ENCODE measurements at places on chromosomes 3 and 15.
A peak's percentile ranks its signal among the peaks of the same experiment; 100 is the strongest.

- DNase-seq, result no peak
These were observed 8.1 kb downstream of the KLF15 start for GRCh38 chr3:126349071-126349470.

DNA sequence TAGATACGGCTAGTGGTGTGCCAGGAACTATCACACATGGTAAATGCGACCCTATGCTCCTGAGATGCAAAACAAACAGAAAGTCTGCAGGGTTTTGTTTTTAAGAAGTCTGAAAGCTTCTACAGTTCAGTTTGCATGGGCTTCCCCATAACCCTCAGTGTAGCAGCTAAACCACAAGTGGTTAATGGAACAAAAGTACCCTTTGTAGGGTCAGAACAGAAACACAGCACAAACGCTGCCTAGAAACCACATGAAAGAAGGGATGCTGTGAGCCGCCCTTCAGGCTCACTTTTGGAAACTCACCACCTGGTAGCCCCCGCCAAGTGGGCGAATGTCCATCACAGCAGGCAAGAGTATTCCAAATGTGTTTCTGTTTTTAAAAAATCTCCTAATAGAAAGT, 46.2 kb downstream of the CTDSPL start:
- peak; percentile 41 for DNase-seq

GRCh38 chr3:76352511-76353284, 567.3 kb upstream of the ZNF717 start:
- DNase-seq, result no peak

GRCh38 chr15:63600001-63600615, 2.9 kb downstream of the FBXL22 start:
- no peak for DNase-seq

GRCh38 chr3:9809239-9809614, 835 bp upstream of the TTLL3 start:
- DNase-seq, result no peak

GRCh38 chr3:72810659-72811434, 37.4 kb downstream of the SHQ1 start:
- DNase-seq, result no peak

GRCh38 chr3:18716101-18716500, 291.0 kb upstream of the SATB1 start:
- DNase-seq, result no peak

- DNase-seq, result no peak
These were observed 31.4 kb upstream of the ZBTB38 start for GRCh38 chr3:141336672-141337522.

DNA sequence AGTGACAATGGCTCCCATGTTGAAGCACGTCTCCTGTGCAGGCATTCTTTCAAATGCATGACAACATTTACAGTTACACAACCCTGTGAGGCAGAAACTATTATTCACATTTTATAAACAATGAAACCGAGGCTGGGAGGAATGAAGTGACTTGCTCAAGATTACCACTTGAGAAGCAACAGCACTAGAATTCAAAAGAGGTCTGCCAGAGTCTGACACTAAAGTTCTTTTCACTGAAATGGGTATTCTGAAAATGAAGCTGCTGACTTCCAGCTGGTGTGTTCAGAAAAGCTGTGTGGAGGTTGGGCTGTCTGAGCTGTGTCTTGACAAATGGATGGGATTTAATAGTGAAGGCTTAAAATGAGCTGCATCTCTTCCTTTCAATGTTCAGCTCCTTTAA, 104.4 kb downstream of the THSD4 start:
- DNase-seq, result no peak

DNA sequence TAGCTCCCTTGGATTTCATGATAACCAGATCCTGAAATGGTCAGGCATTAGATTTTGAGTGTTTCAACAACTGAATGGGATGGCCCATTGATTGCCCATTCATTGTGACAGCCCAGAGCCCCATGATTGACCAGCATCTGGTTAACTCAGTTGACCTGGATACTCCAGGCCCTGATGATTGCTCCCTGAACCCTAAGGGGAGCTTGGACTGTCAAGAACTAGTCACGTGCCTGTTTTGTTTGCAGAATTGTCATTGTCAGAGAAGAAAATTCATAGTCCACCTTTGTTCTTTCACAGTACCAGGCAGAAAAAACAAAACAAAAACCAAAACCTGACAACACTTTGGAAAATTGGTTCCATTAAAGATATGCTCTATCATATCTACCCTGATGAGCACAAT, 241.3 kb upstream of the ONECUT1 start:
- DNase-seq, result no peak

- no peak for DNase-seq
These were observed 206.9 kb downstream of the RPLP1 start for GRCh38 chr15:69659454-69660050.

GRCh38 chr15:52256930-52257733, 38.5 kb downstream of the MYO5C start:
- DNase-seq, result no peak

DNA sequence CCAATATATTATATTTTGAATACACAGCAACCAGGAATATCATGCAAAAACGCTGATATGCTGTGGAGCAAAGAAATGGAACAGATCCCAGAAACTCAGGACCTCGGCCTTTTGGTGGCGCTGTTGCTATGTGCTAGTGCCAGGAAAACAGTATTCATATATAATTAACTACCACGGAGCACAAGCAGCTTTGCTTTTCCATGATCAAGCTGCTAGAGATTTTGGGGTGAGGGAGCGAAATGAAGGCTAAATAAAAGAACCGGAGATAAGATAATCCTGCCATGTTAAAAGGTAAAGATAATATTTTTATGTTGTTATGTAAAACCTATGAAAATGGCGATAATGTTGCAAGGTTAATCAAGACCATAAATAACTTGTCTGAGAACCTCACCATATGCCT, 157.7 kb upstream of the FAM3D start:
- no peak for DNase-seq

- DNase-seq, result no peak
These were observed 515 bp downstream of the EPHA6 start for GRCh38 chr3:96814651-96815567.

GRCh38 chr15:73792415-73792814, 39.3 kb upstream of the INSYN1 start:
- no peak for DNase-seq

DNA sequence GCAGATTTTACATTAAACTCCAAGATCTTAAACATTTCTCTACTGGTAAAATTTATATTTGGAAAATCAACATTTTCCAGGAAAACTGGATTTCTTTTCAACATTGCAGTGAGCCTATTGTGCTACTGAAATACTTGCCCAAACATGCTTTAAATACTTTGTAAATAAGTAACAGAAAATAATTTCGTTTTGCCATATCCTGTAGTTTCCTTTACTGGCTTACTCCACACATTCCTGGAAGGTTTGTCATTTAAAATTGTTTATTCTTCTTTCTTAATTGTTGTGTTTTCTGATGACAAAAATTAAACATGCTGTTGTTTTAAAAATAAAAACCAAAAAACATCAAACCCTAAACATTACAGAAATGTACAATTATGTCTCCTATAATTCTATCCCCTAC, 22.0 kb downstream of the ACAD11 start:
- DNase-seq, result no peak

DNA sequence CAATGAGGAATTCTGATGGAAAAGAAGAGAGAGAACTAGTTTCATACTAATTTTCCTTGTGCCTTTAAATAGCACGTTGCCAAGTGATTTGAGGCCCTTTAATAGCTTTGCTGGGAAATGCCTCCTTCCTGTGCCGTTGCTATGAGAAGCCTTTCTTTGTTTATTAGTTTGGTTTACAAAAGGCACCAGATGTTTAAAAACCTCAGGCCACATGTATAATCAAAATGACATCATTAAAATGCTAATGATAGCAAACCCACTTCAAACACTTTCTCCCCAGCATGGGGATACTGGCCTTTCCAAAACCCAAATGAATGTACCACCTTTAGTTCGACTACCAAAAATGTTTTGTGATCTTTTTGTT, 50.0 kb upstream of the TBC1D23 start:
- DNase-seq, result no peak

- DNase-seq, result no peak
These were observed 106.0 kb downstream of the LRIG1 start for GRCh38 chr3:66394753-66395249.

DNA sequence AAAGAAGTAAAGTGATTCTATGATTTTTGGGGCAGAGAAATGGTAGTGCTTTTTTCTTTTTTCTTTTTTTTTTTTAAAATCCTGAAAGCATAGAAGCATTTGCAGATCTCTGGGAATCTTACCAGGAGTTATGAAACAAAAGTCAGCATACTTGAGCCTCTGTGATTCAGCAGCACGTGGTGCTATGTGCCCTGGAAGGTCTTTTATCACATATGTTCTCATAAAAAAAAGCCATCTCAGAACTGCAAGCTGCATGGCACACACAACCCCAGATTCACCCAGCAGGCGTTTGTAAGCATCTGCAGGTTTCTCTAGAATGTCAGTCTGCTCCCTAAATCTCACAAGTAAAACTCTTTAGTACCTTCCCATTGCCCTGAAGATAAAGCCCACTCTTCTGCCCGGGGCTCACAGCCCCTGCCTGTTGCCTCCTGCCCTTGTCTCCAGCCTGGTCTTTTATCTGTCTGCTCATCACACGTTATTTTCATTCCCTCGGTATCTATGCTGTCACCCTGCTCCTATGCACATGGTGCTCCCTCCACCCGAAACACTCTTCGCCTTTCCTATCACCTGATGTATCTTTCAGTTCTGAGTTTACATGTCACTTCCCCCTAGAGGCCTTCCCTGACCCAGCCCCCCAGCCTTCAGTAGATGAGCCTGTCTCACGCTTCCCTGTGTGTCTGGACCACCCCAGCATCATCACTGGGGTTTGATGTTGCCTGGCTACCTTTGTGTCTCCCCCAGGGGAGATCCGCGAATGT, 72.4 kb downstream of the CHDH start:
- no peak for DNase-seq

DNA sequence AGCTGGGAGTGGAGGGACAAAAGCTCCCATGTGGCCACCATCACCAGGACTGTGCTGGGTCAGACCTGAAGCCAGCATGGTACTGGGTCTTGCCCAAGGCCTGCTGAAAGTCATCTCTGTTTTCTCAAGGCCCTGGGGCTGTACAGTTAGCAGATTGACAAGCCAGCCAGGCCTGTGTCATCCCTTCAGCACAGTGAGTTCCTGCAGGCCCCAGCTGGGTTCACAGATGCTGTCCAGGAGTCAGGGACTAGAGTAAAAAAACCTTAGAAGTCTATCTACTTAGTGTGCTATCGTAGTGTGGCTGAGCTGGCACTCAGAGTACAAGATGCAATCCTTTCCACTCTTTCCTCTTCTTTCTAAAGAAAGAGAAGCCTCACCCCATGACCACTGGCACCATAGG, 246.0 kb upstream of the NAALADL2 start:
- DNase-seq, result no peak

- no peak for DNase-seq
These were observed 170.1 kb downstream of the IL5RA start for GRCh38 chr3:2940062-2940461.

GRCh38 chr15:49115062-49115461, 40.3 kb downstream of the COPS2 start:
- DNase-seq, result no peak

DNA sequence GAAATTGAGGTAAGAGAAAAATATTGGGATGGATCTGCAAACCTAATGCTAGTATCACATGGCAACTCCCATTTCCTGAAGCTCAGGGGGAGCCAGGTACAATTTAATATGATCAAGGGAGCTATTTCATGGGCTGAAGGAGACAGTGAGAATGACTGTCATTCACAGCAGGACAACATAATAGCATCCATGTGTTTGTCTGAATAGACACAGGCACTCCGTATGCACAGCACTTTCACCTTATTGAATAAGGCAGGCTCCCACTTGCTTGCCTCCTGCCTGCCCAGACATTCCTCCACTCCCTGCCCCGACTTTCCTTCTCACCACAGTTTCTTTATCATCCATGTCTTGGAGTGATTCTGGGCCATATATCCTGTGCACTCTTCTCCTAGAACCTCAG, 156.6 kb upstream of the SLC24A5 start:
- DNase-seq, result no peak

- no peak for DNase-seq
These were observed 311.5 kb downstream of the MFSD1 start for GRCh38 chr3:159113221-159113875.

DNA sequence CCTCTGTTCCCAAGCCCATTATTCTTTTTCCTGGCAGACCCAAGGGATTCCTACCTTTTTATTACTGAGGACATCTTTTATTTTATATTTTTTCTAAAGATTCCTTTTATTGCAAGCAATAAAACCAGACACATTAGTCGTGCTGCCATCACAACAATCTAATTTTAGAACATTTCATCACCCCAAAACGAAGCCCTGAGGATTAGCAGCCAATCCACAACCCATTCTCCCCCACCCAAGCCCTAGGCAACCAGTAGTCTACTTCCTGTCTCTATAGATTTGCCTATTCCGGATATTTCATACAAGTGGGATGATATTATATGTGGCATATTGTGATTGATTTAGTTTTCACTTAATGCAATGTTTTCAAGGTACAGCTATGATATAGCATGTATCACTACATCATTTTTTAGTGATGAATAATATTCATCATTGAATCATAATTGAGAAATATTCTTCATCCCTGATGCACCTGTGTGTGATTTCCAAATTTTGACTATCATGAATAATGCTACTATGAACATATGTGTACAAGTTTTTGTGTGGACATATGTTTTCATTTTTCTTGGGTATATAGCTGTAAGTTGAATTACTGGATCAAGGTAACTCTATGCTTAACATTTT, 65.7 kb downstream of the IL1RAP start:
- DNase-seq, result no peak

- DNase-seq, result no peak
These were observed 780.8 kb upstream of the GOLIM4 start for GRCh38 chr3:168876346-168877035.

DNA sequence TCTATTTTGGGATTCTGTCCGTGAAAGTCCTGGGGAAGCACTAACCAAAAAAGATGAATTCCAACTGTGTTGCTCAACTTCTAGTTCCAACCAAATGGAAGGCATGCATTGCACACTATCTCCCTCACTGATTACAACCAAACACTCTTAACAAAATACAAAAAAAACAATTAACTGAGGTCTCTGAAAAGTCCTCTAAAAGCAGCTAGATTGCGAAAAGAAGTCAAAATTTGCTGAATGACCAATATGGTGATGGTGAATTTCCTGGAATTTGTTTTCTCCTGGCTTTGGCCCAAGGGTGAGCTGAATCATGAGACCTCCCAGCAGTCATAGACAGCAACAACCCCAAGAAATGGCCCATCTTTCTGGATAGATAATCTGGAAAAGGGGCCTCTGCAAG, 28.3 kb downstream of the CYP19A1 start:
- no peak for DNase-seq

Data from NK-92 treated with Interleukin-12 subunit alpha and Interleukin-12 subunit beta, amount 100 ng/mL, for 24 hours (cell line).